ENCODE measurements at places on chromosomes 3 and 15. TPM values are rescaled to one million over a fixed set of nuclear protein-coding genes. Genes with fewer than 3 reads are reported as not detected.

ATP13A4 gene
- polyA plus RNA-seq = 0.05 TPM

- DNase-seq = no peak
Observed at GRCh38 chr3:184716622-184717398, 4.9 kb upstream of the MAGEF1 start.

DNA sequence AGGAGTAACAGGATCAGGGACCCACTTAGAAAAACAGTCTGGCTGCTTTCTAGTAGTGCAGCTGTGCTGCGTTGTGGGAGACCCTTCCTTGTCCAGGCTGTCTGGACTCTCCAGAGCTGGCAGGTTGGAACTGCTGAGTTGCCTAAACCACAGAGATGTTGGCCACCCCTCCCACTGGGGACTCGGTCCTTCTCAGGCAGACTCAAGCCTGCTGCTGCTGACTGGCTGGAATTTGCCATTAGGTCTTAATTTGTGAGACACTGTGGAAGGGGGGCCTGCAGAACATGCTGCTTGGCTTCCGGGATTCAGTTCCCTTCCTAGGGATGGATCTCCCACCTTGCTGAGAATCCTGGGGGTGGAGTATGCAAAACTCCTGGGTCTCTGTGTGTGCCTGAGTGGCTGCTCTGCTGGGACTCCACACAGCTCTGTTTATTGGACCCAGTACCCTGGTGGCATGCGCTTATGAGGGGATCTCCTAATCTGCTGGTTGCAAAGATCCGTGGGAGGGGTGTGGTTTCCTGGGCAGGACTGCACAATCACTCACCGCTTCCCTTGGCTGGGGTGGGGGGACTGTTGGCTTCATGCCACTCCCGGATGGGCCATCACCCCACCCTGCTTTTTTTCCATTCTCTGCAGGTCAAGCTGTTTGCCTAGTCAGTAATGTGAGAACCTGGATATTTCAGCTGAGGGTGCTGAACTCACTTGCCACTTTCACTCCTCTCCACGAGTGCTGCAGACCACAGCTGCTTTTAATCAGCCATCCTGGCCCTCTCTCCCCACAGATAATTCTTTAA lies 150.5 kb downstream of the CFAP20DC start:
- no peak for DNase-seq

- DNase-seq = no peak
Observed at GRCh38 chr15:33701304-33701696, 267.0 kb upstream of the CHRM5 start.

DNA sequence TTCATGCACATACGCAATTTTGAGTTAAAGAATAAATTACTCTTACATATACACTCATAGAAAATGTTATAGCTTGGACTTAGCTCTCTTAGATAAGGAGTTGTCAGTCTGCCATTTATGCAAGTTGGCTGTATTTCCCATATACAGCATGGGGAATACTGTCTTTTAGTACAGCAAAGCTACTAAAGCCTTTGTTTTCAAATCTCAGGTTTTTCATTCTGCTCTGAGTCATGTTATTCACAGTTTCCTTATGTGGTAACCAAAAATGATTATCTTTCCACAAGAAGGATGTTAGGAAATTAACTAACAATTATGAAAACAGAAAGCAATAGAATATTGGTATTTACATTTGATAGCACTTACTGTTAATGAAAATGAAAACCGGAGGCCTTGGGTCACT lies 4.3 kb upstream of the TIPARP start:
- DNase-seq = no peak

CYP8B1 gene
- not detected for polyA plus RNA-seq

DNA sequence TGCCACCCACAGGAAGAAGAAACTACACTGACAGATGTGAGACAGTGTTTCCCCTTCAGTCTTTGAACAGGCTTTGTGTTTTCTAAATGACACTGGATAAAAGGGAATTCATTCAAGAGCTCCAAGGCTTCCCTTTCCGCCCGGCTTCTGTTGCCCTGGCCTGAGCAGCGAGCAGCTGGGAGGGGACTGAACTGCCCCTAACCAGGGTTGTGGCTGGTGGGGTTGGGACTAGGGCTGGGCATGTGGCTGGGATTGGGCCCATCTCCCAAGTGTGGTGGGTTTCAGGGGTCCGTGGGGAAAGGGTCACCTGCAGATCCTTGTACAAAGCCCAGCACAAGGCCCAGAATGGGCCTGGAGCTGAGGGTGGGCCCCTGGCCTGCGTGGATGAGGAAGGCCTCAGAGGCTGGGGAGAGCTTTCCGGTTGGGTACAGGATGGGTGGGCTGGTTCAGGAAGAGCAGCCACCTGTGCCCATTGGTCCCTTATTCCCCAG lies 10.4 kb downstream of the VILL start:
- DNase-seq = no peak

DNA sequence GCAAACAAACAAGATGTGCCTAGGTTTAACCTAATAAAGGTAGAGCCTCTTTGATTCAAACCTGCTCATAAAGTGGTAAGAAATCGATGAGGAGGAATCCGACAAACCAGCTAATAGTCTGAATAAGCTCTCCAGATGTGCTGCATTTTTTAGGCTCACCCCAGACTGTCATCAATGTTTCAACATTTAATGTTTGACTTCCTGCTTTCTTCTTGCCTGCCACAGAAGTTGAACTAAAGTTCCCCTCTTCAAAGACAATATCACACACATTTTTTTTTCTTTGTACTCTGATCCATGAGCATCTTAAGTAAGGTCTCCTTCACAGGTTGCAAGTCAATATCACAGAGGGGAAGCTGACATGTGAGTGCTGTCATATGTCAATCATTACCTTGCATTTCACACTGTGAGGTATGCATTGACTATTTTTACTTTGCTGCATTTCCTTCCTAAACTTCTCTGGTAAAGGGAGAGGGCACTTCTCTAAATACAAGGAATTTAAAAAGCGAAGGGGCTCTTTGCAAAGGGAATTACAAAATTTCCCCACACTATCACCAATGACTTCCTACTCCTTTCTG lies 172.3 kb upstream of the MCTP2 start:
- no peak for DNase-seq

- no peak for DNase-seq
Observed at GRCh38 chr3:193677734-193678133, 84.7 kb downstream of the OPA1 start.

WNT5A gene
- 0.55 TPM for polyA plus RNA-seq

- no peak for DNase-seq
Observed at GRCh38 chr15:40011303-40011702, 27.7 kb downstream of the SRP14 start.

LIPH gene
- 6.9 TPM for polyA plus RNA-seq

- DNase-seq = no peak
Observed at GRCh38 chr3:58899953-58900298, 149.9 kb downstream of the CFAP20DC start.

RAB6B gene
- polyA plus RNA-seq = 3.4 TPM
